ENCODE measurements at places on chromosomes 6 and 20.

GRCh38 chr6:80464901-80465300 is 358.4 kb downstream of the BCKDHB start:
- no peak for DNase-seq

- peak; percentile 19 for DNase-seq
Observed at GRCh38 chr6:116229287-116229913, 24.5 kb downstream of the TSPYL4 start.

DNA sequence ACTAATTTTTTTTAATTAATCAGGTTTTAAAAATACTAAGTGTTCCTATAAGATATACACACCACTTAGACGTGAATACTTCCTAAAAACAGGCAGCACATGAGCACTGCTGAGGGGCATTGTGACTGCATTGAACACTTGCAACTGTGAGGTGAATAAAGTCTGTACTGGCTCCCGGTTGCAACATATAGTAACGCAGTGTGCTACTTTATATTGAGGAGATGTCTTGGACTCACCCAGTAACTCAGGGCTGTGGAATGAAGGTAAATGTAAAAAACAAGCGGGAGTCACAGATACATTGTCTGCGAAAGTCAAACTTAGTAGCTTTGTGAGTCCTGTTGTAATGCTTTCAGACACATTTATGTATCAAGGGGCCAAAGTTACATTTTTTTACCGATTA is 17.0 kb upstream of the HLA-A start:
- DNase-seq = no peak

DNA sequence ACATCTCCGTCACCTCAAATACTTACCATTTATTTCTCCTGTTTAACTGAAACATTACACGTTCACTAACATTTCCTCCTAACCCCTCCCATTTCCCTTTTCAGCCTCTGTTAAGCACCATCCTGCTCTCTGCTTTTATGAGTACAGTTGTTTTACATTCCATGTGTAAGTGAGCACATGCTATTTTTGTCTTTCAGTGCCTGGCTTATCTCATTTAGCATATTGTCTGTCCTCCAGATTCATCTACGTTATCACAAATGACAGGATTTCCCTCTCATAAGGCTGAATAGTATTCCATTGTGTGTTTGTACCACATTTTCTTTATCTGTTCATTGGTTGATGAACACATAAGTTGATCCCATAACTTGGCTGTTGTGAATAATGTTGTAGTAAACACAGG is 22.7 kb downstream of the TAF11 start:
- peak; percentile 93 for DNase-seq

DNA sequence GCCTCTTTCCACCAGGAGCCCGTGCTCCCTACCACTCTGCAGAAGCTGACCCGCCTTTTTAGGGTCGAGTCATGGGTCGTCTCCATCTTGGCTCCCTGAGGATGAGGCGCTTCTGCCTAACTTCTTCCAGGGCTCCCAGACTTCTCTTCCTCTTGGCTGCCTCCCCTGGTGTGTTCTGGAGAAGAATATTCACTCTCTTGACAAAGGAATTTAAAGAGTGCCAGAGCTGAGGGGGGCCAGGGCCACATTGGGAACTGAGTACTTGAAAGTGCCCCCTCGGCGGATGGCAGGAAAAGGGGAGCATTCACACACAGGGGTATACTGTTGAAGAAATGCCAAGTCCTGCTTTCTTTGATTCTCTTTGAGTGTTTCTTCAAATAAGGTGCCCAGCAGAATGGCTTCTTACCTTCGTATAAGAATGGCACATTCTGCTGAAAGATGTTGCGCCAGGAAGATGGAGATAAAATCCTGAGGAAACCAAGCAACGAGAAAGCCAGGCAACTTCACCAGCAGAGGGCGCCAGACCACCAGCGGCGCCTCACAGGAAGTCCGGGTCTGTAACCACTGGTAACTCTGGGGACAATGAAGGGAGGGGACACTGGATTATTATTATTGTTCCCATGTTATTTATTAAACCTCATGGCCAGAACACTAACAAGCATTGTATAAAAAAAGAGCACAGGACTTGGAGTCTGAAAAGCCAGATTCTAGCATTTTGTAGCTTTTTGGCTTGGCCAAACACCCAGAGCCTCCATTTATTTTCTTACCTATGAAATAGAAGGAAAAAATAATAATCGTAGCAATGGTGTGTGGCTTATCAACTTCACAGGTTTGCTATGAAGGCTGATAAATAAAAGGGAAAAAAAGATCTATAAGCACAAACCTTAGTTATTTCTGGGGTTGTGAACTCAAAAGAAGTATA is 176.7 kb downstream of the HACE1 start:
- peak; percentile 71 for DNase-seq

DNA sequence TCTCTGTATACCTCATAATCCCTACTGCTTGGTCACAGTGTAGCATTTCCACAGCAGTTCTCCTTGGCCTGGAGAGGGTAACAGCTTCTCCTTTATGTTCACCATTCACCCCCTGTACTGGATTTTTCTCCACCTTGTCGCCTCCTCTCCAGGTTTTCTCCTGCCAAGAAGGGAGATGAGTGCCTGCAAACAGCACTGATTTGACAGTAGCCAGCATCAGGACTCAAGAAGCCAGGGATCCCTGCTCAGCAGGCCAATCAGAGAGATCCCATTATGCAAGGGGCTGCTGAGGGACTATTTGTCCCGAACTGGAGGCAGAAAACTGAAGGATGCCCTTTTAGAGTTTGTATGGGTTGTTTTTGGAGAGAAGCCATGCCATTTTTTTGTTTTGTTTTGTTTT is 68.6 kb upstream of the RIPOR2 start:
- DNase-seq = no peak

GRCh38 chr20:19786311-19786710 is 28.3 kb downstream of the RIN2 start:
- no peak for DNase-seq

- no peak for DNase-seq
Observed at GRCh38 chr6:7163661-7164071, 55.9 kb downstream of the RREB1 start.

DNA sequence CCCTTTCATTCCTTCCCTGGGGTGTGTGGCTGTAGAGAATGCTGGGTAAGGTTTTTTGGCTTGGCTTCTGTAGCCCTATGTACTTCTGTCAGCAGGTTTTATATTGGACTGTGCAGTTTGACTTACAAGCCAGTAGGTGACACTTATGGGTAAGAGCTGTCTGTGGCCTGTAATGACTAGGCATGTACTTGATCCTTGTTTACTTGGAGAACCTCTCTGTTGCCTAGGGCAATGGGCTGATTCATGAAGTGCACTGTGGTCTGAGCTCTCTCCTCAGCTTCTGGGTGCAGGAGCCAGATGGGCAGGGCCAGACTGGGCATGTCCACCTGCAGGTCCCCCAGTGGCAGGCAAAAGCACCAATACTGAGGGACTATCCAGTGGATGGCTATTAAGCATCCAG is 544.6 kb downstream of the ADGRB3 start:
- DNase-seq = no peak

DNA sequence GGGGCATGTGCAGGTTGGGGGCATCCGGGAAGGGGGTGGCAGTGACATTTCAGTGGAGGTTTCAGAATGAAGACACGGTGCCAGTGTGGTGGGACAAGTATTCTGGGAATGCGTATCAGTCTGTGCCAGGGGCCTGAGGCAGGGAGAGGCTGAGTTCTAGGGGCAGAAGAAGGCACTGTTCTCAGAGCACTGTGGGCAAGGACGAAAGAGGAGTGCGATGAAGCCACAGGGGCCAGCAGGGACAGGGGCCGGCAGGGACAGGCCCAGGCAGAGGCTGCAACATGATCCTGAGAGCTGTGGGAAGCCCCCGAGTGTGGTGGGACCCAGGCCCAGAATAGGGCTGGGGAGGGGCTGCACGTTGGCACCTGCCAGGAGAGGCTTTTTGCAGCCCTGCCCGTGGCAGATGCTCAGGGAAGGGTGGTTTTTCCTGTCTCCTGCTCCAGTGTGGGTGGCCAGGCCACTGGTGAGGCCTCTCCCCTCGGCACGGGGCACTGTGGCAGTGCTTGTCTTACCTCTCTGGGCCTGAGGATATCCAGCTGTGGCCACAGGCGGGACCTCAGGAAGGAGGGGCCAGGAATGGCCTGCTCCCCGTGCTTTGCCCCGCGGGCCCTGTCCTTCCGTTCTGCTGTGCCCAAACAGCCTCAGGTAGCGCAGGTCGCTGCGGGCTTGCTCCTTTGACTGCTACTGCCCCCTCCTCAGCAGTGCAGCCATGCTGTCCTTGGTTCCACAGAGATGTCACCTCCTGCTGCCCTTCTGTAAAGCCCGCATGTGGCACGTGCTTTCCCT is 10.0 kb downstream of the ENTPD6 start:
- no peak for DNase-seq

GRCh38 chr6:157089258-157089657 is 234.1 kb downstream of the TMEM242 start:
- no peak for DNase-seq

DNA sequence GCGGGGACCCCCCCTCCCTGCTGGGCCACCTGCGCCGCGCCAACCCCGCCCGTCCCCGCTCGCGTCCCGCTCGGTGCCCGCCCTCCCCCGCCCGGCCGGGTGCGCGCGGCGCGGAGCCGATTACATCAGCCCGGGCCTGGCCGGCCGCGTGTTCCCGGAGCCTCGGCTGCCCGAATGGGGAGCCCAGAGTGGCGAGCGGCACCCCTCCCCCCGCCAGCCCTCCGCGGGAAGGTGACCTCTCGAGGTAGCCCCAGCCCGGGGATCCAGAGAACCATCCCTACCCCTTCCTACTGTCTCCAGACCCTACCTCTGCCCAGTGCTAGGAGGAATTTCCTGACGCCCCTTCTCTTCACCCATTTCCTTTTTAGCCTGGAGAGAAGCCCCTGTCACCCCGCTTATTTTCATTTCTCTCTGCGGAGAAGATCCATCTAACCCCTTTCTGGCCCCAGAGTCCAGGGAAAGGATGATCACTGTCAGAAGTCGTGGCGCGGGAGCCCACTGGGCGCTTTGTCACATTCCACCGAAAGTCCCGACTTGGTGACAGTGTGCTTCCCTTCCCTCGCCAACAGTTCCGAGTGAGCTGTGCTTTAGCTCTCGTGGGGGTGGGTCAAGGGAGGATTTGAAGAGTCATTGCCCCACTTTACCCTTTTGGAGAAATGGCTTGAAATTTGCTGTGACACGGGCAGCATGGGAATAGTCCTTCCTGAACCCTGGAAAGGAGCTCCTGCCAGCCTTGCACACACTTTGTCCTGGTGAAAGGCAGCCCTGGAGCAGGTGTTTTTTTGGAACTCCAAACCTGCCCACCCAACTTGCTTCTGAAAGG is 2.1 kb downstream of the VEGFA start:
- DNase-seq = peak; percentile 62

- DNase-seq = no peak
Observed at GRCh38 chr6:133106934-133107333, 134.2 kb upstream of the EYA4 start.

DNA sequence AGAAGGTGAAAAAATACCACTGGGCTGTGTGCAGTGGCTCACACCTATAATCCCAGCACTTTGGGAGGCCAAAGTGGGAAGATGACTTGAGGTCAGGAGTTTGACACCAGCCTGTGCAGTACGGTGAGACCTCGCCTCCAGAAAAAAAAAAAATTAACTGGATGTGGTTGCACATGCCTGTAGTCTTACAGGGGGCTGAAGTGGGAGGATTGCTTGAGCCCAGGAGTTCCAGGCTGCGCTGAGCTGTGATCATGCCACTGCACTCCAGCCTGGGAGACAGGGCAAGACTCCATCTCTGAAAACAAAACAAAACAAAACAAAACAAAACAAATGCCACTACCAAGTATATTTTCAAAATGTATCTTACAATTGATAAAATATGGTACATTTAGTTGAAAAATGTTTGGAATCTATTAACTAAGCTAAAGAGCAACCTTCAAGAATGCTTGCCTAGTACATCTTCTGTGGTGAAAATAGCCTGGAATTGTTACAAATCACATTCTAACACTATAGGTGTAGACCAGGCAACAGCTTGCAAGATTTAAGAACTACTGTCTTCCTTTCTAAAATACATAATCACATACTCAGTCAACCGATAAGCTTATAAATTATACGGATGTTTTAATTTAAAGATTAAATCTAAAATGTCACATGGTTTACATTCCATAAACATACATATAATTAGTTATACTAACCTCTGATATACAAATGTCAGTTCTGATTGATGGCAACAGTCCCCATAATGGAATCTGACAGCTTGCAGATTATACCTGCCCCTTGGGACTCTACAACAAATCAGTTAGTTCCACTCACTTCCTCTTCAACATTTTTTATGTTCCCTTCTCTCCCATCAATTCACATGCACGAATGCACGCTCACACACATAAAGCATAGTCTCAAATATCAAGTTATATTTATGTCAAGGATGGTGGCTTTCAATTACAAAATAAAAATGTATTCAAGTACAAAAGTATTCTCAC is 150.8 kb downstream of the ASCC3 start:
- DNase-seq = no peak

- DNase-seq = no peak
Observed at GRCh38 chr6:40286721-40287120, 300.4 kb downstream of the LRFN2 start.

GRCh38 chr6:14673201-14673600 is 555.6 kb downstream of the CD83 start:
- DNase-seq = no peak

GRCh38 chr6:3789018-3789895 is 37.7 kb upstream of the PXDC1 start:
- DNase-seq = no peak

DNA sequence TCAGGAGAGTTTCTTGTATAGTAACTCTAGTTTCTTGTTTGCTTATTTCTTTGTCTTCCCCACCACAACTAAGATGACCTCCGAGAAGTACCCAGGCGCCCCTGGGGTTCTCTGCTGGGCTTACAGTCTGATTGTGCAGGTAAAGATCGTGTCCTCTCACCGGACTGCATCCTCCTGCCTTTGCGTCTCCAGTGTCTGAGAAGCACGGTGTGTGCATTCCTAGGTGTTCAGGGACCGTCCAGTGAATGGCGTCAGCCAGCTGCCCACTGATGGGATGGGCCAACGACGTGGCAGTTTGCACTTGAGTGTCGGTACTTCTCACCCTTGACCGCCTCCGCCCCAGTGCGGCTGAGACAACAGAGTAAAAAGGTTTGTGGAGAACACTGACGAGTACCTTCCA is 56.0 kb upstream of the NFATC2 start:
- DNase-seq = no peak

DNA sequence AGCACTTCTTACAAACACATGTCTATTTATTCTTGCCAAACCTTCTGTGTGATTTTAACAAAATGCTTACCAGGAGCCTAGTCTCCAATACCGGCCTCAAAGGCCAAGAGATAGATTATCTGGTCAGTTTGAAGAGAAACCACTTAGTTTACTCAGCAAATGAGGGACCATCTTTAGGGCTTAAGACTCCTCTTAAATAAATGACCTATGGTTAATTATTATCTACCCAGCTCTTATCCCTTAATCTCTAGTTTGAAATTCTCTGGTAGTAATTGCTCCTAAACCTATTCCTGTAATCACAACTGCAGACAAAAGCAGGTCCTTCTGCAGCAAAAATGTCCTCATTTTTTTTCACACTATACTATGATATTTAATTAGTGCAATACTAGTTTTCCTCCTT is 301.8 kb downstream of the KIF16B start:
- DNase-seq = no peak

GRCh38 chr20:7673841-7674240 is 266.4 kb downstream of the HAO1 start:
- DNase-seq = no peak

Data from hematopoietic multipotent progenitor cell treated with erythropoietin and hydrocortisone succinate and interleukin-3 and kit ligand, for 8 days (in vitro differentiated cells).